ENCODE measurements at places on chromosomes 7 and 10.

GRCh38 chr10:73803680-73804286 is 7.6 kb downstream of the NDST2 start:
- DNase-seq = no peak

- DNase-seq = no peak
Observed at GRCh38 chr10:66931949-66932343, 6.1 kb downstream of the LRRTM3 start.

- DNase-seq = no peak
Observed at GRCh38 chr10:97534746-97535367, 36.1 kb downstream of the UBTD1 start.

DNA sequence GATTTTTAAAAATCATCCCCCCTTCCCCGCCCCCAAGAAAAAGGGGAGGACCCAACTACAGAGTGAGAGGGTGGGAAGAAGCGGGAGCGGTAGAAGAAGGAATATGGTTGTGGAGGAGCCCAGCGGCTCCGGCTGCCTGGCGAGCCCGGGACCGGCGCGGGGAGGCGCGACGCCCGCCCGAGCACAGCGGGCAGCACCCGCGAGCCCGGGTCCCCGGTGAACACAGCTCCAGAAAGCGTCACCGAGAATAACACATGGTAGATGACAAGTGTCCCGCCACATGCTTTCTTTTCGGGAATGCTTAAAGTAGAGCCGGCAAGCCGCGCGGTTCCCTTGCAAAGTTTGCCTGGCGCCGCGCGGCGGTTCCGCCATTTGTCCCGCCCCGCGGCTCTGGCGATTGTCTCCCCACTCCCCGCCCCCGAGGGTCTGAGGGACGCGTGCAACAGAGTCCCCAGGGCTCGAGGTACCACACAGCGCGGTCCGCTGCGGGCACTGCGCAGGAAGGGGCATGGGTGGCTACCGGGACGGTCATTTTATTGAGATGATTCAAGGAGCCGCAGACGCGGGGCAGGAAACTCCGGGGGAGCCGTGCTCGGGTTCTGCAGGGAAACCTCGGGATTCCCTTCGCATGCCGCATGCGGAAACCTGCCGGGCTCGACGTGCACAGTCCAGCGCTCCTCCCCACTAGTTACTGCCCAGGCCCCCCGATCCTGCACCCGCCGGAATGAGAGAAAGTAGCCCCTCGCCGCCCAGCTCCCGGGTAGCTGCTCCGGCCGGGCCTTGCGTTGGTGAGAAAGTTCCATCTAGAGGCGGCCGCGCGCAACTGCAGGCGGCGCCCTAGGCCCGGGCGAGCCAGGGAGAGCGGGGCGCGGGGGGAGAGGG is 781 bp upstream of the GRM8 start:
- peak; percentile 80 for DNase-seq

DNA sequence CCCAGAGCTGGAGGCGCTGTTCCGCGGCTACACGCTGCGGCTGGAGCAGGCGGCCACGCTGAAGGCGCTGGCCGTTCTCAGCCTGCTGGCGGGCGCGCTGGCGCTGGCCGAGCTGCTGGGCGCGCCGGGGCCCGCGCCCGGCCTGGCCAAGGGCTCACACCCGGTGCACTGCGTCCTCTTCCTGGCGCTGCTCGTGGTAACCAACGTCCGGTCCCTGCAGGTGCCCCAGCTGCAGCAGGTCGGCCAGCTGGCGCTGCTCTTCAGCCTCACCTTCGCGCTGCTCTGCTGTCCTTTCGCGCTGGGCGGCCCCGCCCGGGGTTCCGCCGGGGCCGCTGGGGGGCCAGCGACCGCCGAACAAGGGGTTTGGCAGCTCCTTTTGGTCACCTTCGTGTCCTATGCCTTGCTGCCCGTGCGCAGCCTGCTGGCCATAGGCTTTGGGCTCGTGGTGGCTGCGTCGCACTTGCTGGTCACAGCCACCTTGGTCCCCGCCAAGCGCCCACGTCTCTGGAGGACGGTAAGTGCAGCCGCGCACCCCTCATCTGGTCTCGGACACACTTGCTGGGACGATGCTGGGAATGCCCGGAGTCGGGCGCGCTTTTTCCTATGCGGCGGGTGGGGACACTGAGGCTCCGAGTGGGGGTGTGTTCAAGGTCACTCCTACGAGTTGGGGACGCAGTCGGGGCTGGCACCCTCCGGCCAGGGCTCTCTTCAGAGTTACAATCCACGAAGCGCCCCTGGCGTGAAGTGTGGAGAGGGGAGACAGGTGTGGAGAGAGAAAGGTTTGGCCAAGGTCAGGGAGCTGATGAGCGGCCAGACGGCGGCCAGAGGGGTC is 717 bp downstream of the ADCY1 start:
- DNase-seq = no peak

DNA sequence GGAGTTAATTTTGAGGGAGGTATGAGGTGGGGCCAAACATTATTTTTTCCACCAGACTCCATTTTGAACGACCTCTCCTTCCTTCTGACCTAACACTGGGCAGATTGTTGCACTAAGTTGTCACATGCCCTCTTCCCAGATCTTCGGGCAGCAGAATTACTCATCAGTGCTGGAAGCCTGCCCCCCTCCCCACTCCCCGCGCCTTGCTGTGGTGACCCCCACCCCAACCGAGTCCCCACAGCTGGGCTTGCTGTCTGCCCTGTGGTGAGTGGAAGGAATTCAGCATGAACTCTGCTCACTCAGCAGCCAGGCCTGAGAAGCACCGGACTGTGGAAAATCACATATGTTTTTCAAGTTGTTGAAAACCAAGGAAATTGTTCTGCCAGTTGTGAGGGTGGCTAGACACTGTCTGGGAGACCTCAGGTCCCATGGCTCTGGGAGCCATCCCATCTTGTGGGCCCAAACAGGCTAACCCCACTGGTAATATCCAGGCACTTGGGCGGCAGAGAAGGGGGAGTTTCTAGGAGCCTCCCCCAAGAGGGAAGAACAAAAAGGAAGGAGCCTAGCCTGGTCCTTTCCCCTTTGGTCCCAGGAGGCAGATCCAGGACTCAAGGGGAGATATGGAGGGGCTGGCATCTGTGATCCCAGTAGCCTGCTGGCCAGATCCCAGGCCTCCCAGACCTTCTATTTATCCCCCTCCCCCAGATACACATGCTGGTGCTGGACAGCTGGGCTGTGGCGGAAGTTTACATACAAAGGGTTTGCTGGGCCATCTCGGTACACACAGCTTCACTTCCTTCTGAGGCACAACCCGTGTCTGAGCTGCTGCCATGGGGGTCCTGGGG is 3.5 kb upstream of the AEBP1 start:
- no peak for DNase-seq

- DNase-seq = peak; percentile 24
Observed at GRCh38 chr10:71696628-71697326, 22.8 kb downstream of the C10orf105 start.

Measured in NCI-H524 (cell line).